ENCODE measurements at places on chromosomes 16 and 17.

DNA sequence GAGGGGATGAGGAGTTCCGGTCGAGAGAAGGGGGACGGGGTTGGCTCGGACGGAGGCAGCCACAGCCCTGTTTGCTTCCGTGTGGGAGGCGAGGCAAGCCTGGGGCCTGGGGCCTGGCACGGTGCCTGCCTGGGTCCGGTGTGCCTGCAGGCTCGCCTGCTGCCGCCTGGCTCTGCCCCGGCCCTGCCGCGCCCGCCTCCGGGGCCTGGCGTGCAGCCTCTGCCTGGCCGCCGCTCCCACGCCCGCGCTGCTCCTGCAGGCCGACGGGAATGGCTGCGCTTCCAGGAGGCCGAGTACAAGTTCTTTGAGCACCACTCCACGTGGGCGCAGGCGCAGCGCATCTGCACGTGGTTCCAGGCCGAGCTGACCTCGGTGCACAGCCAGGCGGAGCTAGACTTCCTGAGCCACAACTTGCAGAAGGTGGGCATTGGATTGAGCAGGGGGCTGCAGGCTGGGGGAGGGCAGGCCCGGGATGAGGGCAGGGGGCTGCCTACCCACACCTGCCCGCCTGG lies 53.1 kb downstream of the MRC2 start:
- DNase-seq, result no peak

- DNase-seq, result no peak
These were observed 13.2 kb downstream of the KCNJ12 start for GRCh38 chr17:21389394-21389793.

- DNase-seq, result no peak
These were observed 14.8 kb upstream of the MTMR4 start for GRCh38 chr17:58529275-58529674.

DNA sequence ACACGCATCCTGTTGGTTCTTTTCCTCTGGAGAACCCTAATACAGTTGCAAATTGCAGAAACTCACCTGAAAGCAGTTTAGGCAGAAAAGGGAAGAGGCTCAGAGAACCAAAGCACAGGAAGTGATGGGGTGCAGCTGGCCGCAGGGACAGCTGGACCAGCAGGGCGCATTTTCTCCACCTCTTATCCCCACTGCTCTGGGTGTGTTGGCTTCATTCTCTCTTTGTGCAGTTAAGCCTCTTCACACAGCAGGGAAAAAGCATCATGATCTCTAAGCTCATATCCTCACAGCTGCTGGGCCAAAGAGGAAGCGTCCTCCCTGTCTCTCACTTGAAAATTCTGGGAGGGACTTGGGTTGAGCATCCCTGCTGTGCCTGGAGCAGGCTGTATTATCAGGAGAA lies 20.0 kb upstream of the LRRC75A start:
- no peak for DNase-seq

GRCh38 chr17:66746736-66747135 lies 88.2 kb upstream of the CACNG5 start:
- no peak for DNase-seq

DNA sequence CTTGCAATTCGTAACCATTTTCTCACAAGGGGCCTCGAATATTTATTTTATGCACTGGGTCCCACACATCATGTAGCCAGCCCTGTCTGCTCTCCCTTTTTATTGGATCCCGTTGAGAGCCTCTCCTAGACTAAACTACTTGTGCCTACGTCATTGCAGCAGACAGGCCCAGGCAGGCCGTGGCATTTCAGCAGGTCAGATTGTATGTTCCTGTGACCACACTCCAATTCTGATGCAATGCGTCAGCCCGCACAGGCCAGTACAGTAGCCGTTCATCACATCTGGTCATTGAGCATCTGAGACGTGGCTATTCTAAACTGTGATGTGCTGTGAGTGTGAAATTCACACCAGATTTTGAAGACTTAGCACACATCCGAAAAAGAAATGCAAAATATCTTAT lies 42.2 kb downstream of the ABAT start:
- no peak for DNase-seq

DNA sequence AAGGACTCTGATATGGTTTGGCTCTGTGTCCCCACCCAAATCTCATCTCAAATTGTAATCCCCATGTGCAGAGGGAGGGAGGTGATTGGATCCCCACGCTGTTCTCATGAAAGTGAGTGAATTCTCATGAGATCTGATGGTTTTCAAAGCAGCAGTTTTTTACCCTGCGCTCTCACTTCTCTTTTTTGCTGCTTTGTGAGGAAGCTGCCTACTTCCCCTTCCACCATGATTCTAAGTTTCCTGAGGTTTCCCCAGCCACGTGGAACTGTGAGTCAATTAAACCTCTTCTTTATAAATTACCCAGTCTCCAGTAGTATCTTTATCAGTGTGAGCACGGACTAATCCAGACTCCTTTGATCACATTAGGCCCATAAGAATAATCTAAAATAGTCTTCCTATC lies 719.7 kb upstream of the CDH8 start:
- DNase-seq, result no peak

- DNase-seq, result no peak
These were observed 16.7 kb downstream of the CDH11 start for GRCh38 chr16:65105171-65105570.
